ENCODE measurements at places on chromosomes 2 and 18. TPM values are rescaled to one million over a fixed set of nuclear protein-coding genes. Genes with fewer than 3 reads are reported as not detected.

The BUB1 gene
- 0.80 TPM for total RNA-seq

The B3GNT7 gene
- total RNA-seq: 3.7 TPM

GRCh38 chr18:46260016-46260878 is 156.1 kb downstream of the HAUS1 start:
- DNase-seq: no peak
- H3K4me3 ChIP-seq: no peak overlapping the region
- H3K27me3 ChIP-seq: no peaks in the 10 kb centered on the region

DNA sequence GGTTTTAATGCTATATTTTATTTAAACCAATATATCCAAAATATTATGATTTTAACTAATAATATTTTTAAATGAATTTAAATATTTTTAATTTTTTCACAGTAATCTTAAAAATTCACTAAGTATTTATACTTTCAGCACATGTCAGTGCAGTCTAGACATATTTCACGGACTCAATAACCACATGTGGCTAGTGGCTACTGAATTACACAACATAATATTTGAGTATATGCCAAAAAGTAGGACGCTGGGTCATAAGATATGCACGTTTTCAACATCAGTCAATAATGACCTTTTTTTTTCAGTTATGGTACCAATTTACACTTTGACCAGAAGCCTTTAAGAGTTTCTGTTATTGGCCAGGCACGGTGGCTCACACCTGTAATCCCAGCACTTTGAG is 117.7 kb downstream of the GFPT1 start:
- H3K27me3 ChIP-seq: no peaks in the 10 kb centered on the region
- H3K4me1 ChIP-seq: peaks cover 10% of the 10 kb centered on the region
- DNase-seq: no peak
- no peak overlapping the region for H3K4me3 ChIP-seq

GRCh38 chr2:24330161-24330560 is 30.2 kb downstream of the ITSN2 start:
- no peak overlapping the region for H3K4me3 ChIP-seq
- no peaks in the 10 kb centered on the region for H3K27me3 ChIP-seq
- peak; percentile 72 for DNase-seq
- no peaks in the 10 kb centered on the region for H3K36me3 ChIP-seq
- peaks cover 55% of the 10 kb centered on the region for H3K4me1 ChIP-seq
- H3K27ac ChIP-seq: no peak overlapping the region

DNA sequence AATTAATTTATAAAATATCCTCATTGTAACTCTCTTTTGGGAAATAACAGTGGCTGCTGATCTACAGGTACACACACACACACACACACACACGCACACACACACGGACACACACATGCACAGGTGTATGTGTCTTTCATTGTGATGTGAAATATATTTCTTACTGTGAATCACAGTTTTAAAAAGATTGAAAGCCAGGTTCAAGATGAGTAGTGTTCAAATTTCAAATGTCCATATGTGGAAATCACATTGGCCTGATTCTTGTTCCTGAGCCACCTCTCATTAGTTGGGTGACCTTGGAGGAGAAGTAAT is 372.4 kb downstream of the ALK start:
- H3K27me3 ChIP-seq: no peaks in the 10 kb centered on the region
- no peaks in the 10 kb centered on the region for H3K36me3 ChIP-seq
- H3K27ac ChIP-seq: no peak overlapping the region
- no peaks in the 10 kb centered on the region for H3K4me1 ChIP-seq
- peak; percentile 10 for DNase-seq
- H3K4me3 ChIP-seq: no peak overlapping the region

DNA sequence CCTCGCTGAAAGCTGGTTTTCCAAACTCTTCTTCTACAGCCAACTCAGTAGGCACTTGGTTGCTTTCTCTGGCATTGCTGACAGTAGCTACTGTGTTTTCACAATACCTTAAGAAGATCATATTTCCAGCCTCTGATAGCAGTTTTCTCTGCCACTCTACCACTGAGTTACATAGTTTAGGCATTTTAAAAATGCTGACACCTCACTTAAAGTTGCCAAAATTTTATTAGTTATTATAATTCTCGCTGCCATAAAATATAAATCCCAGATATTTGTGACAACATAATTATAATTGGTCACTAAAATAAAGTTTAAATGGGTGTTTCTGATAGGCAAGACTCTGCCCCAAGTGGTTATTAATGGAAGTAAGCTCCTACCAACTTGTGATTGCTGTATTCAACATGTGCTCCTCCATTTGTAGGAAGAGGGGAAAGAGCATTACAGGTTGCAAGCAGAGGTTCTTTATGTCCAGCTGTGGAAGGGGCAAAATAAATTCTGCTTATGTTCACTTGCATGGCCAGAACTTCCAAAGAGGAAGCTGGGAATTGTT is 1202.8 kb downstream of the CNTNAP5 start:
- no peak overlapping the region for H3K4me3 ChIP-seq
- DNase-seq: no peak
- H3K27ac ChIP-seq: no peak overlapping the region
- H3K4me1 ChIP-seq: no peaks in the 10 kb centered on the region
- H3K27me3 ChIP-seq: no peaks in the 10 kb centered on the region

DNA sequence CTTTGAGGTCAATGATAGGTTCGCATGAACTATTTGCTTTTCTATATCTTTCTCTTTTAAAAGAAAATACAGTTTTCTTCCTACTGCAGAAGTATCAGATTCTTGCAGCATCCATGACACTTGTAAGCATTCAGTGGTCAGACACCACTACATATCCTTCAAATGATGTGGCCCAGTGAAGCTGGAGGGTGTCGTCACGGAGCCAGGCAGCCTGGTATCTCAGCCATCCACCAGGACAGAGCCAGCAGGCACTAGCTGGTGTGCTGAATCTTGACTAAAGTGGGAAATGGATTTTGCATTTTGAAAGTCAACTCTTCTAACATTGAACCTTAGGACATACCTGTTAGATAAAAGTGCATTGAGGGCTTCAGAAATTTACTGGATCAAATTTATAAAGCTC is 5.4 kb downstream of the KLHL14 start:
- no peaks in the 10 kb centered on the region for H3K36me3 ChIP-seq
- no peaks in the 10 kb centered on the region for H3K27me3 ChIP-seq
- no peak for DNase-seq
- no peak overlapping the region for H3K4me3 ChIP-seq
- H3K4me1 ChIP-seq: peaks cover 30% of the 10 kb centered on the region

- peak overlapping the region; percentile 93 for H3K27ac ChIP-seq
- H3K4me1 ChIP-seq: peaks cover 56% of the 10 kb centered on the region
- no peaks in the 10 kb centered on the region for H3K27me3 ChIP-seq
These were observed 479 bp downstream of the RAB11FIP5 start for GRCh38 chr2:73112026-73112912.

Data from esophagus muscularis mucosa (tissue), 4 donors.